NCI-H1436 (cell line): ENCODE measurements at places on chromosomes 12 and 14.

DNA sequence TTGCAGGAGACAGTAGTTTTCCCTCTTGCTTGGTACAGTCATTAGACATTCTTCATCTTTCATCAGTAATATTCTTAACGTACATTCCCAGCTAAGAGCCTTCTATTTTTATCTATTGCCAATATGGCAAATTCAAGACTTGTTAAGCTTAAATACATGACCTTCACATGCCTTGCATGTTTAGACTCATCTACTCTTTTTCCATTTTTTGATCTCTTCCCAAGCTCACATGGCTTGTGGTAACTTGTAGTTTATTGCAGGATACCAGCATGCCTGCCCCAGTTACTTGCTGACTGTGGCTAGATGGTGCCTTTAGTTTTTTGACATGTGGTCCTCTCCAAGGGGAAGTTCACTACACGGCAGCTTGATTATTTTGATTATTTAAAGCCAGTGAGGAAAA lies 729.0 kb downstream of the SLC6A15 start:
- no peak for DNase-seq

DNA sequence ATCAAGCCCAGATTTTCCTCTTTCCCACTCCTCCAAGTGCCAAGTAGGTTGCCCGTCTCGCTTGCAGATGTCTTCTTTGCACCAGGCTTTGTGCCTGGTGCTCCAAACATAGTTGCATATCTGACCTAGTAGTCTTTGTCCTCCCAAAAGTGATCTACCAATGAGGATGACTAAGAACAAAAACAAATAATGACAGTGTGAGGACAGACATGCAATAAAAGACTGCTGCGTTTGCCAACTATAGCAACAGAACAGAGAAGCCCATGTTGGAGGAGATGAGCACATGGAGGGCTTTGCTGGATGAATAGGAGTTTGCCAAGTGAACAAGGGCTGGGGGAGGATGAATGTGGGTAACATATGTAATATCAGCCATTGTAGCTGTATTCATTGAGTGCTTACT lies 15.6 kb downstream of the DTX1 start:
- no peak for DNase-seq

DNA sequence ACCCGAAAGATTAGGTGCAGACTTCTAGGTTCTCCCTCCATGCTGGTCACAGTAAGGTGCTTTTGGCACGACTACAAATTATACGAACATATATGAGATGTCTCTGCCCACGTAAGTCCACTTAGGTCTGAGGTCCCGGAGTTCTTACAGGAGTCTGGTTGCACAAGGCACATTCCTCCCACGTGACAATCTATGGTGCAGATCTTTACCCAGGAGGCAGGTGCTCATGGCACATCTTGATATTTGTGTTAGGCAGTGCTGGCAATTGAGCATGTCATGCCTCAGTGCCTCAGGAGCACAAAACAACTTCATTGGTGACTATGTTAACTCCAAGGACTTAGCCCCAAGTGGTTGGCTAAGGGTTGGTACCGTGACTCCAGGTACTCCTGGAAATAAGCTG lies 92.0 kb upstream of the AMN1 start:
- DNase-seq = no peak

DNA sequence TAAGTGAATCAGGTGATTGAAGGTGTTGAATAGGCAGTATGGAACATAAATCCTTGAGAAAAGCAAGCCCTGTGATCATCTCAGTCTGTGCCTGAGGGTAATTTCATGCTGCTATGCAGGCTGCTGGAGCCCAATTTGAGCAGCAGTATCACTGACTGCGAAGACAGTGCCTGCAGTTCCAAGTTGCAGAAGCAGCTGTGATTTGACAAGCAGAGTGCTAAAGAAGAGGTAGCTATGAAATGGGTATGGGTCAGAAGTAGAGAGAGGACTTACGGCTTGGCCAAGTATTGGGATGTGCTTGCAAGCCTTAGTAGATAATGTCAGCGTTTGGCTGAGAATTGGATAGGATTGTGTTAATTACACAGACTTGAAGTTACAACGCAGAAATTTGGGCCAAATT lies 22.5 kb downstream of the PIK3C2G start:
- DNase-seq = no peak

- no peak for DNase-seq
Observed at GRCh38 chr12:28035500-28035899, 63.0 kb upstream of the PTHLH start.

DNA sequence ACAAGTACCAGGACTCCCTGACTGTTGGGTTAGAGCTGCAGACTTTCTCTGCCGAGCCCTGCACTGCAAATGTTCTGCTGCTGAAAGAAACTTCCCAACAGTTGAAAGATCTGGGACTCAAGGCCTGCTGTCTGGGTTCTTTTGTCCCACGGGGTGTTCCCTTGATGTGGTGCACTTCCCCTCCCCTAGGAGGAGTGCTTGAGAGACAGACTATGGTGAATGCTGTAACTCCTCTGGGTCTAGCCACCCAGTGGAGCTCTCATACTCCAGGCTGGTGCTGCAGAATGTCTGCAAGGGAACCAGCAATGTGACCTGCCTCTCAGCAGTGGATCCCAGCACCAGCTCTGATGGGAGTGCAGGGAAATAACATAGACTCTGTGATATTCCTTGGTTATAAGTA lies 129.2 kb upstream of the SLCO1B1 start:
- no peak for DNase-seq

DNA sequence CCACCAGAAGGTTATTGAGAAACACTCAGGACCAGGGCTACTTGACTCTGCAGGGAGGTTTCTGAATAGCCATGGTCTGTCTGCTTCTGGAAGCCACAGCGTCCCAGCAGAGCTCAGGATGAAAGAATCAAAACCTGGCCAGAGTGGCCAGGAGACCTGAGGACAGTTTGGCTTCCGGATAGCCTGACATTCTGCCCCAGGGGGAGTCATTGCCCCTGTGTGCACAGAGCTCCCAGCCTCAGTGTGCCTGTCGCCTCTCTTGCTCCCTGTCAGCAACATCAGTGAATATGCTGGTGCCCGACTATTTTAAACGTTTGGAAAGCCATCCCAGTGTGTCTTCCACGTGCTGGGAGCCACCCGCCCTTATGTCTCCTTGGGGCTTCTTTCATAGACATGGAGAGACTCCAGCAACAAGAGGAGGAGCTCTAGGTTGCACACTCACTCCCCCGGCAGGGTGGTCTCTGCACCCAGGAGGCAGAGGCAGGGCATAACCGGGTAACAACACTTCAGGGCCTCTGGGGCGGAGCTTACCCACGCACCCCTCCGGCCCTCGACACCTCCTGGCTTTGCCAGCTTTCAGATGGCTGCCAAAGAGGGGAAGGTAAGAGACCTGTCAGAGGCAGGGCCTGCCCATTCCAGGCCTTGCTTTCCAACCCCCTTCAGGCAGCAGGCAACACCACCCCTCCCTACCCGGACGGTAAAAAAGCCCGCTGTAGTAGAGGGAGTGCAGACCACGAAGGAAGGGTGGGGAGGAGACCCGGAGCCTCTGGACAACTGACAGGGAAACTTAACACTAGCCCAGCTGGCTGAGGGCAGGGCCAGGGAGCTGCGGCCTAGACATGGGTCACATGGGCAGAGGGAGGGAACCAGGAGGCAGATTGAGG lies 19.0 kb upstream of the SLC6A12 start:
- no peak for DNase-seq

GRCh38 chr12:58367041-58367440 lies 425.7 kb downstream of the ATP23 start:
- DNase-seq = no peak

DNA sequence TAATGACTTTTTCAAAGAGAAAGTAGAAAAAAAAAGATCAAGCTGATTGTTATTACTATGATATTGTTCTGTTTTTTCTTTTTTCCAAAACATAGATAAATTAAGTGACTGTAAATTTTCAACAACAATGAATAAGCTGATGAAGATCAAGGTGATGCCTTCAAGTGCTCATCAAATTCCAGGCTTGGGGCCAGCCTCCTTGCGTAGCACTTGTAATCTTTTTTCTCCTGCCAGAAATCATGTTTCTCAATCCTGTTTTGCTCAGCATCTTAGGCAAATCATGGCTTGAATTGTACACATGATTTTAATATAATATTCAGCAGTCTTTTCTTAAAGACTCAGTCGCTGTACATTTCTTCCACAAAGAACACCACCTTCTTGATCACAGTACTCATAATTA lies 333.2 kb downstream of the NPAS3 start:
- no peak for DNase-seq

- no peak for DNase-seq
Observed at GRCh38 chr14:91533623-91534022, 23.5 kb upstream of the PPP4R3A start.

GRCh38 chr12:47219243-47219642 lies 139.5 kb upstream of the AMIGO2 start:
- no peak for DNase-seq

- DNase-seq = no peak
Observed at GRCh38 chr12:4068981-4069669, 195.9 kb upstream of the PARP11 start.

GRCh38 chr12:13947276-13947946 lies 34.0 kb downstream of the GRIN2B start:
- DNase-seq = no peak

- no peak for DNase-seq
Observed at GRCh38 chr12:108750526-108750925, 19.2 kb upstream of the CORO1C start.

DNA sequence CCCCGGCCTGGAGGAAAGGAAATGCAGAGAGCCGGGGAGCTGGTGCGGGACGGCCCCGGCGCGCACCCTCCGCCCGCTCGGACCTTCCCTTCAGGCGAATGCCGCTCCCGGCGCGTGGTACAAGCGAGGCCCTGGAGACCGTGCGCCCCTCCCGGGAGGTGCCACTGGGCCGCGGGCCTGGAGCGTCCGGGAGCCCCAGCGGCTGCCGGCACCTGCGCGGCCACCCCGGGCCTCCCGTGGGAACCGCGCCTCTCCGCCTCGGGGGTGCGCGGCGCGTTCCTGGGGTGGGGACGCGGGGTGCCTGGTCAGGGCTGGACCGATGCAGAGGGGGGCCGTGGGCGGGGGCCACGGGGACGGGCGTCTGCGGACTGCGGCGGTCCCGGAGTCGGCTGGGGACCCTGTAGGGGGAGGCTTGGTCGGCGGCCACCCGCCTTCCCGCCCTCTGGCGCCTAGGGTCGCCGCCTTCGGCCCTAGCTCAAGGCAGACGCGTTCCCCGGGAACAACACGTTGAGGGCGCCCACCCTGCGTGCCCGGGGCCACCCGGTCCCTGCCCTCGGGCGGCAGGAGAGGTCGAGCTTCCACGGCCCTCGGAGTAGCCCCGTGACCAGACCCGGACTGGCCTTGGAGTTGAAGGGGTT lies 599 bp downstream of the PAPLN start:
- DNase-seq = no peak

DNA sequence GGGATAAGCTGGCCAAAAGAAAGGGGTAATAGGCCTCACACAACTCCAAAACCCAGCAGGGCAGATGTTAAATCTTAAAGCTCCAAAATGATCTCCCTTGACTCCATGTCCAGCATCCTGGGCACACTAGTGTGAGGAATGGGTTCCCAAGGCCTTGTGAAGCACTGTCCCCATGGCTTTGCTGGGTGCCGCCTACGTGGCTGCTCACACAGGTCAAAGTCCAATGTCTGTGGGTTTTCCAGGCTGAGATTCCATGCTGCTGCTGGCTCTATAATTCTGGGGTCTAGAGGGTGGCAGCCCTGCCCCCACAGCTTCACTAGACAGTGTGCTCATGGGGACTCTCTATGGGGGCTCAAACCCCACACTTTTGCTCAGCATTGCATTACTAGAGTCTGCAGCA lies 145.3 kb upstream of the GRIN2B start:
- DNase-seq = no peak

DNA sequence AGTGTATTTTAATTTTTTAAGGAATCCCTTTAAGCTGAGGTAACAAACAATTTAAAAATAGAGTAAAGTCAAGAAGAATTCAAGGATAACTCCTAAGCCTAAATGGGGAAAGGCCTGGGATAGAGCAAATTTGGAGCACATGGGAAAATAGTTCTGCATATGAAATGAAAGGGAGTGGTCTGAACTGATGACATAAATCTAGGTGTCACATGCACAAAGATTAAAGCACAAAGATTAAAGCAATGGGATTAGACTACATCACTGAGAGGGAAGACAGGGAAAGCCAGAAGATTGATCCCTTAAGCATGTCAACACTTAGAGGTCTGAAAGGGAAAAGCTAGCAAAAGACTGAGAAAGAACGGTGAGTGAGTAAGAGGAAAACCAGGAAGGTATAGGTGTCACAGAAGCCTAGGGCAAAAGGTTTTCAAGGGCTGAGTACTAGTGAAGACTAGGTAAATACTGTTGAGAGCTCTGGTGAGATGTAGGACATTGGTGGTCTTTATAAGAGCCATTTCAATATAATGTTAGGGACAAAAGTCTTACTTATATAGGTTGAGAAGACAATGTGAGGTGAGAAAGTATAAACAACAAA lies 59.6 kb downstream of the SEC23A start:
- no peak for DNase-seq

- no peak for DNase-seq
Observed at GRCh38 chr14:52937869-52938268, 13.0 kb downstream of the FERMT2 start.

- no peak for DNase-seq
Observed at GRCh38 chr14:69672356-69672755, 61.0 kb downstream of the SUSD6 start.

DNA sequence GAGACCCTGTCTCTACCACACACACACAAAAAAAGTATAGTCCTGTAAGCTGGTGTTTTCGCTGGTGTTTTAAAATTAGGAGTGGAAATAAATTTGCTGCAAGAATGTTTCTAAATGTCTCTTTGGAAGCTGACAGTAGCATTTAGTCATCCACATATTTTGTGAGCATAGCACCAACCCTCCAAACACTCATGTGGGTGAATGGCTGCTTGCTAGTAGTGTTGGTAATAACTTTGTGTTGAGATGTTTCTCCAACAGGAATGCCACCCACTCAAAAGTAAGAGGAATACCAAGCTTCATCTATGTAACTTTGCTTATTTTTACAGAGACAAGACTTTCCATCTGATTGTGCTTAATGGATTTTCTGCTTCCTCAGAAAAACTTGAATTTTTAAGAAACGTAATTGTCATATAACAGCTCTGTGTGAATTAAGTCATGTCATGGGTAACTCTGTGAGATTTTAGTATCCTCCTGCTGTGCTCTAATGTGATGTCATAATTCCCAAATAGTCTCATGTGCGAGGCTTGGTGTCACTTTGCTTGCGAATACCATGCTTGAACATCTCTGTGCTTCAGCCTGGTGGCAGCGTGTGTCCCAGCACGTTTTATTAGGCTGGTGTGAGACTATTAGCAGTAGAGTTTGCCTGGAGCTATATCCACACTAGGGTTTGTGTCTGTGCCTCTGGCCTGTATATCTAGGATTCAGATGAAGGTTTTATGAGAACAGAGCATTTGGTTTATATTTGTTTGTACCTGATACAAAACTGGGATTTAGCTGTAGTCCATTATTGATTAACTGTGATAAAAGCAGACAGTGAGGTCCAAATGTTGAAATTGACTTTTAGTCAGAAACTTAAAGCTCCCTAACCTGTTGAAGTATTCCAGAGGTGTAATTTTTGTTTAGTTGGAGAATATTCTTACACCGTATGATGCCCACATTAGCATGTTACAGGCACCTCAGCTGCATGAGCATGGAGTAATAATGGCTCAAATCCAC lies 80.5 kb downstream of the FBXW8 start:
- no peak for DNase-seq
